Right ventricle myocardium superior (tissue), 1 donor: ENCODE measurements at places on chromosomes 5 and 9.

GRCh38 chr9:87109231-87109631 is 161.9 kb upstream of the GAS1 start:
- DNase-seq = no peak

DNA sequence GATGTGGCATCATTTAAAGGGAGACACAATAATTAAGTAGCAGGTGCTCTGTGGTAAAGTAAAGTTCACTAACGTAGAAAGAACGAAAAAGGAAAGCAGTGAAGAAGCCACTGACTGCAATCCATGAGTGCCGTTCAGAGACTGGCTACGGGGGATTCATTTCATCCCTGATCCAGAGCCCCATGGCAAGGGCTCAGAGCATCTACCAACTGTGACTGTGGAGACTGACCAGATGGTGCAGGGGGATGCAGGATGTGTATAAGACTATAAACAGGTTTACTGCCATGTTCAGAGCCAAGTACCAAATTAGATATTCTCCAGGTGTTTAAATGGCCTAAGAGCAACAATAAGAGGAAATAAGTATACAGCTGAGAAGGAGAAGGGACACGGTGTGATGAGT is 47.7 kb downstream of the MARCHF11 start:
- DNase-seq = no peak

DNA sequence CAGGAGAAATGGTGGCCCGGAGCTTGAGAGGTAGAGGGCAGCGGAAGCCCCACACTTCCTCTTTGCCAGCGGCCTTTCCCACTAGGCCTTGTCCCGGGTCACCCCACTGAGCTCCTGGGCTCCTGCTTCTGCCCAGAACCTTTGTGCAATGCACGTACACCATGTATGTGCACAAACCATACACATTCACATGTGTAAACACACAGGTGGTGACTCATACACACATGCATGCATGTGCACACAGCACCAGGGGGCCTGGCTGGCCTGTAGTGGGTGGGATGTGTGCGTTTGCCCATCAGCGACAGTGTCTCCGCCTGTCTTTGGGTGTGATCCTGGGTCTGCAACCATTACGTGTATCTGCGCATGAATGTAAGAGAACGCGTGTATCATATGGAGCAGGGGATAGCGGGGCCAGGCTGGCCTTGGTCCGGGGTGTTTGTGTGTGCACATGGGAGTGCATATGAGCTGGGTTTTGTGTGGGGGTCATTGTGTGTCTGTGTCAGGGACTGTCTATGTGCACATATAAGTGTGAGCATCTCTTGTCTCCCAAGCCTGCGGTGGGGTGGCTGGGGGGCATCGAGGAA is 43.7 kb downstream of the PSD2 start:
- no peak for DNase-seq

GRCh38 chr5:79872291-79872690 is 118.8 kb downstream of the MTX3 start:
- DNase-seq = no peak

DNA sequence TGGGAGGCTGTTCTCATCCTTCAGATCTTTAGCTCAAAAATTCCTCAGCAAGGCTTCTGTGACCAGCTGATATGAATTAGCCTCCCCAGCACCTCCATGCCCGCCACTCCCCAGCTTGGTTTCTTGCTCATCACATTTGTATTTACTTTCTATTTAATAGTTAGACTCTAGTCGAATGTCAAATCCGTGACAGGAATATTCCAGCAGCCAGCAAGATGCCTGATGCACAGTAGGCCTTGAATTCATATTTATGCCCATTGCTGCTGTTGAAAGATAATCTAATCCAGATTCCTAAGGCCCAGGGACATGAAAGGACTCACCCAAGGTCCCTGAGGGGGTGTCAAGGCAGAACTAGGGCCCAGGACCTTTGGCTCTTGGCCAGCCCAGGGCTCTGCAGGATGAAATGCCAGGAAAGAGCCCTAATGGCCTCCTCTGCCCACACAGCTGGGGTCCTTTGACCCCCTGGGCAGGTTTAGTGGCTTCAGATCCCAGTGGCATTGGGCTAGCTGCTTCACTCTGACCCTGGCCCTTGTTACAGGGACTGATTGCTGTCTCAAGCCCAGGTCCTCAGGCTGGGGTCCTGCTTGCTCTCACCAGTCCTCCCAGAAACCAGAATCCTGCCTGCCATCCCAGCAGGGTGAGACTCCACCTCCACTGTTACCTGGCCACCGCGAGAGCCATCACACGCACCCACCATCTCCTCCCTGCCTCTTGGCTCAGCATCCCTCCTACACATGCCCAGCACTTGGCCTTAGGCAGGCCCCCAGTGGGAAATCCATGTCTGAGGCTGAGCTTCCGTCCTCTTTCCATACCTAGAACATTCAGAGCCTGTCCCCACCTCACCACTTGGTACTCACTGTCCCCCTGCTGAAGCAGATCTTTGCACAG is 7.3 kb downstream of the CSF1R start:
- no peak for DNase-seq

DNA sequence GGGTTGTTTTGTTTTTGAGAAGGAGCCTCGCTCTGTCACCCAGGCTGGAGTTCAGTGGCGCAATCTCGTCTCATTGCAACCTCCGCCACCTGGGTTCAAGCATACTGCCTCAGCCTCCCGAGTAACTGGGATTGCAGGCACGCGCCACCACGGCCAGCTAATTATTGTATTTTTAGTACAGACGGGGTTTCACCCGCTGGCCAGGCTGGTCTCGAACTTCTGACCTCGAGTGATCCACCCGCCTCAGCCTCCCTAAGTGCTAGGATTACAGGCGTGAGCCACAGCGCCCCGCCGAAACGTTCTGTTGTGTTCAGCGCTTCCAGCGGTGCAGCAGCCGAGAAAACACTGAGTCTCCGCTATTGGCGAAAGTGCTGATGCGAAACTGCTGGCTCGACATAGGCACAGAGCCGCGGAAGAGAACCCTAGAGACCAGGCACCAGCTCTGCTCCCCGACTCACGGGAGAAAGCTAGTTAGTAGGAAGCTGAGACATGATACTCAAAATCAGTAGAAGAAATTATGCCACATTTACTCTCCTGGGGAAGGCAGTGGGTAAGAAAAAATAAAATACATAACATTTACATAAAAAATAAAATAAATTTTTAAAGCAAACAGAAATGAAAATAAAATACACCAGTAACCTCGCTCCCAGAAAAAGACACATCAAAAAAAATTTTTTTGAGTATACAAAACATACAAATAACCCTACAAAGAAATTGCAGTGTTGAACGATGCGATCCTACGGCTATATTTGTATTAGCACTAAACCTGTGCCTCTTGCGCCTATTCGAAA is 31.6 kb downstream of the ANXA2R start:
- DNase-seq = peak; percentile 90

DNA sequence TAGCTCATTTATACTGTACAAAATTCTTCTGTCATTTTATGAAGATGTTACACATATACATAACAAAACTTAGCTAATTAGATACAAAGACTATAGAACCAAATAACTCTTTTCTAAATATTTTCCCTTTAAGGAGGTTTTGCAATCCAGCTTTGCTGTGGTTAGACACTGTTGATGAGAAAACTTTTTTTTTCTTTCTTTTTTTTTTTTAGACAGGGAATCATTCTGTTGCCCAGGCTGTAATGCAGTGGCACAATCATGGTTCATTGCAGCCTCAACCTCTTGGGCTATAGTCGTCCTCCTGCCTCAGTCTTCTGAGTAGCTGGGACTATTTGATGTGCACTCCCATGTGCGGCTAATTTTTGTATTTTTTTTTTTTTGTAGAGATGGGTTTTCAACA is 38.5 kb upstream of the CDKN2B start:
- no peak for DNase-seq

DNA sequence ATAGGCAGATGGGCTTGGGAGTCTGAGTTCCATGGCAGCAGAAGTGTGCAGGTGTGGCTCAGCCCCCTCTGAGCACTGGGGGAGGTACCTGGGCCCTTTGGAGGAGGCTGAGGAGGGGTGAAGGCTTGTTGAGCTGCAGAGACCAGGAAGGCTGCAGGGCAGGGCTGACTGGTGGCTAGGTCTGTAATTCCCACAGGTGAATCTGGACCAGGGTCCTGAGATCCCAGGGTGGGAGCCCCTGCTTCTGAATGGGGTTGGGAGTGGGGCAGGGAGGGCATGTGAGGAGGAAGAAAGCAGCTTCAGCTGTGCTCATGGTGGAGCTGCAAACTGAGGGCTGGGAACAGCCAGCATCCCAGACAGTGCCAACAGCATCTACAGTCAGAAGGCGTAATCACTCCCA is 111.1 kb downstream of the CACNA1B start:
- DNase-seq = no peak

GRCh38 chr5:32642276-32643002 is 57.1 kb downstream of the SUB1 start:
- DNase-seq = no peak

- no peak for DNase-seq
Measured at GRCh38 chr5:127572930-127573329, 55.5 kb downstream of the PRRC1 start.

GRCh38 chr5:155147222-155147621 is 133.7 kb downstream of the KIF4B start:
- no peak for DNase-seq

GRCh38 chr9:117869712-117870111 is 165.5 kb downstream of the TLR4 start:
- no peak for DNase-seq

DNA sequence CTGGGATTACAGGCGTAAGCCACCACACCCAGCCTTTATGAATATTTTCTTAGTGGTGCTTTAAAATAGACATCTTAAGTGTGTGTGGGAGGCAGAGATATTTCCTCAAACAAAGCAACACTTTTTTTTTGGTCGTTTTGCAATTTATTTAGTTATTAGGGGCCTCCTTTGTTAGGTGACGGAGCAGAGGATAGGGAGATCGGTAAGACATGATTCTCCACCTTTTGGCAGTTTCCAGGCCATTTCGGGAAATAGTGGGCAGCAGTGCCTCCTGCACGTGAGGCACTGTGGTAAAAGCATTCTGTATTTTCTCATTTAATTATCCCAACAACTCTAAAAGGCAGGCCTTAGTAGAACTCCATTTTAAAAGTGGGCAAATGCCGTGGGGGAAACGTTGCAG is 1.9 kb downstream of the OCLN start:
- DNase-seq = no peak

- no peak for DNase-seq
Measured at GRCh38 chr5:32909207-32909606, 198.1 kb downstream of the NPR3 start.

DNA sequence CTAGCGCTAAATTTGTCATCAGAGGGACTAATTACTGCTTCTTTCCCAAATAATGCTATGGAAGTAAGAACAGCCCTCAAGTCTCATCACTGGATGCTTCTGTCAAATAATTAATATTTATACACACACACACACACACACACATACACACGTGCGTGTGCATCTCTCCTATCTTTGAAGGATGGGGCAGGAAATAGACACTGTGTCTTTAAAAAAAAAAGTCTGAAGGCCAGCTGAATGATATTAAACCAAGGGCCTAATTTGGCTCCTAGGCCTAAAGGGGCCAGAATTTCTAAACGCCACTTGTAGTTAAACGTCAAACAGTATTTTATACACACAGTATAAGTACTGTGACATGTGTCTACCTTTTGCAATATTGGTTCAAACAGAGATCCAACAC is 3.3 kb downstream of the SLF1 start:
- DNase-seq = no peak

DNA sequence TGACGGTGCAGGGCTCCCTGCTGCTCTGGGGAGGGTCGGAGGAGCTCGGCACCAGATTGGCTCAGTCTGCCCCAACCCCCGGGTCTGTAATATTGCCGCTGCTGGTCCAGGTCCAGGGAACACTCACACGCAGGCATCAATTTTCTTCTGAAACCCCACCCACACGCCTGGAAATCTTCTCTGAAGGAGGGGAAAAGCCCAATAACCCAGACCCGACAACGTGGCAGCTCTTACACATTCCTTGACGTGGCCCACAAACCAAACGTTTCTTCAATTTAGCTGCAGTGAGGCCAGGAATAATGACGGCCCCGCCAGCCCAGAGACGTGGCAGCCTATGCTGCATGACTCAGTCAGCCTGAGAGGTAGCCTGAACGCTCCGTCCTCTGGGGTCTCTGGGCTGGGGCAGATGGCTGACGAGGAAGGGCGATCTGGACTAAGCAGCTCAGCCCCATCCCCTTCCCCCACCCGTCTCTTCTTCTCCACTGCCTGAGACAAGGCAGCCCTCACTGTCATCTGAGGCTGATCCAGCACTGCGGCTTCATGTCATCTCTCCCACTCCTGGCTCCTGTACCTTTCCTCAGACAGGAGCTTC is 9.9 kb upstream of the SPARC start:
- peak; percentile 73 for DNase-seq

DNA sequence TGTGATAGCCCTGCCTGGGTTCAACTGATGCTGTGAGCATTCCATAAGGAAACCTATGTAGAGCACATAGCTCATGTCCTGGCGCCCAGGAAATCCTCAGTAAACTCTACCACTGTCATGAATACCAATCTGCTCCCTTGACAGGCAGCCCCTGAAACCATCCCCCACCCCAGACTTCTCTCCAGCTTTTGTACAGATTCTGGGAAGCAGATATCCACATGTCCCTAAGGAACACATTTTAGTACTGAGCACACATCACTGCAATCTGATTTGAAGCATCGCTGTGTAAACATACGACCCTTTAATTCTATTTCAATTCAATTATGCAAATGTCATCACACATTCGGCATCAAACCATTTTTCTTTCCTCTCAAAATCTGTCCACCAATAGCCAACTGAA is 89.5 kb upstream of the FSTL4 start:
- no peak for DNase-seq

DNA sequence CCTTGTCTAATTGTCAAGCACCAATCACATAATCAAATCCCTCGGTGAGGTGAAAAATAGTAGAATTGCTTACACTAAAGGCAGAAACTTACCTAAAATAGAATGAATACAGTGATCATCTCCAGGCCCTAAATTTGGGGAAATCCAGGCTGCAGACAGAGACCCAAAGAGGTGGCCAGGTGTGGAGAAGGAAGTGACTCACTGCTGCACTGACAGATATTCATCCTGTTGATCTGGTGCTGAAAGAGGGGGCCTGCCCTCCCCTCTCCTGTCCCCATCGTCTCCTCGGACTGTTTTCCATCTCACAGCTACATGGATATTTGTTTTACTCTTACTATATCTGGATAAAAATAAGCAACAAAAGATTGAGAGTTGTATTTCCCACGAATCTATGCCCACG is 15.9 kb downstream of the OR2Y1 start:
- no peak for DNase-seq

DNA sequence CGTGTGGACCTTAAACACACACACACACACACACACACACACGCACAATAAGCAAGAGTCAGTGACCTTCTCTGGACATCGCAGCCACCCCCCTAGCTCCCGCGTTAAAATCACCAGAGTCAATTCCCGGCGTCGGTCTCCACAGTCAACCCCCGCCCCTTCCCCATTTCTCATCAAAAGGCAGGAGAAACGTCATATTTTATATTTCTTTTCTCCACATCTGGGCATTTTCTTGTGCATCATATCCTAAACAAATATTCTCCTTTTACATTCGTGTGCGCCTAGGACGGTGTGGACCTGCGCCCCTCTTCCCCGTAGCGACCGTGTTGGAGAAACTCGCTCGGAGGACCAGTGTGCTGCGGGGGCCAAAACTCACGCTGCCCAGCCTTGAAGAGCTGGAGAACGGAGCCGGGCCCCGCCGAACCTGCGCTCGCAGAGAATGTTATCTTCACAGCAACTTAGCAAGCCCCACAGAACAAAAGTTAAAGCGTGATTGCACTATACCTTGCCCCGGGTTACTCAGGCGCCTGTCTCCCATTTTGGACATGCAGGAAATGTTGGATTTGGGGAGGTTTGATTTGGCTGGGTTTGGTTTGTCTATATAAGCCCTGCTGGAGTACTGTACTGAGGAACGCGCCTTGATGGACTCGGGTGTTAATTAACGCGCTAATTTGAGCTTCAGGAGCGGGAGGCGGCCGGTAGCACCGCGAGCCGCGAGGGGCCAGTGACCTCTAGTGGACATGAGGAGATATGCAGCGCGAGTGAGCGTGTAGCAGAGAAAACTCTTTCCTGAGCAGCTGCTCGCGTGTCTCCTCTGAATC is 192.4 kb downstream of the MEF2C start:
- DNase-seq = peak; percentile 78
